ENCODE measurements at places on chromosomes 5 and 9. TPM values are rescaled to one million over a fixed set of nuclear protein-coding genes. Genes with fewer than 3 reads are reported as not detected.

DNA sequence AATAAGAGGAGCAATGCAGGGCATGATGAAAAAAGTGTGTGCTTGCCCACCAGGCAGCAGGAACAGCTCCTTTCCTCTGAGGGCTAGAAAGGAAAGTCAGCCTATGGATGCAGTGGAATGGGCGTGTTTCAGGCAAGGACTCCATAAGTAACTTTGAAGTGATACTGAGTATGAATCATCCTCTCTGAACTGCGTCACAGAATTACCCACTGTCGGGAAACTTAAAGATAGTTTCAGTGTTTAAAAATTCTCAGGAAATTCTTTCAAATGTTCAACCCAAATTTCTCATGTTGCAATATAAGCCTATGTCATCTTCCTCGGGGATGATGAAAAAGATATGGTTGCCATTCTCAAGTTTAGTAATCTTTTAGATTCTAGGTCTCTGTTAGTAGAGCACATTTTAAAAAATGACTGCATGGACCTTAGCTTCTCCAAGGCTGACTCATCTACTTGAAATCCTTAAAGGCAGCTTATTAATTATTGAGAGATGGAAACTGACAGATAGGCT lies 27.7 kb downstream of the PTCD2 start:
- no peaks in the 10 kb centered on the region for H3K4me1 ChIP-seq
- H3K27me3 ChIP-seq, result no peaks in the 10 kb centered on the region
- H3K4me3 ChIP-seq, result no peak overlapping the region
- H3K27ac ChIP-seq, result no peak overlapping the region

- peaks cover 54% of the 10 kb centered on the region for H3K36me3 ChIP-seq
- H3K4me3 ChIP-seq, result no peak overlapping the region
- no peak overlapping the region for H3K27ac ChIP-seq
- no peak for DNase-seq
- no peaks in the 10 kb centered on the region for H3K4me1 ChIP-seq
Measured at GRCh38 chr9:133099726-133100505, 21.1 kb downstream of the RALGDS start.

Gene SPINK7
- total RNA-seq, result not detected

GRCh38 chr5:10741661-10742060 lies 19.4 kb downstream of the DAP start:
- H3K36me3 ChIP-seq, result peaks cover 73% of the 10 kb centered on the region
- no peaks in the 10 kb centered on the region for H3K4me1 ChIP-seq
- H3K27ac ChIP-seq, result no peak overlapping the region
- no peaks in the 10 kb centered on the region for H3K27me3 ChIP-seq
- no peak overlapping the region for H3K4me3 ChIP-seq
- no peak for DNase-seq

- no peaks in the 10 kb centered on the region for H3K27me3 ChIP-seq
- H3K27ac ChIP-seq, result no peak overlapping the region
- H3K4me3 ChIP-seq, result no peak overlapping the region
- H3K36me3 ChIP-seq, result no peaks in the 10 kb centered on the region
- no peak for DNase-seq
Measured at GRCh38 chr9:106648799-106649198, 214.2 kb upstream of the ZNF462 start.

DNA sequence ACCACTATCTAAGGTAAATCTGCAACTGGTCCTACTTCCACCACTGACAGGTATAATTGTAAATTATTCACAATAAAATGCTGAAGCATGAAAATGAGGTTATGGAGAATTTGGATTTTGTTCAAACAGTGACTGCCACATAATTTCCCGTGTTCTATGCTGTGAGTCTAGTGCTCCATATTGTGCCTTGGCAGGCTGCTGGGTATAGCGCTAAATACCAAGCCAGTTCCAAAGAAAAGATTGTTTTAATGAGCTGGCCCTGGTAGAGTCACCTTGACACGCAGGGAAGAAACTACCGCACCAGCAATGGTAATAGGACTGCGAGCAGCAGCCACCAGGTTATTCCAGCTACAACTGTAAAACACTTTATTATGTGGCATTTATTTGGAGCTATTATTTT lies 30.4 kb downstream of the PSMB7 start:
- no peak overlapping the region for H3K4me3 ChIP-seq
- H3K27ac ChIP-seq, result no peak overlapping the region
- DNase-seq, result no peak
- H3K36me3 ChIP-seq, result no peaks in the 10 kb centered on the region
- H3K4me1 ChIP-seq, result no peaks in the 10 kb centered on the region

DNA sequence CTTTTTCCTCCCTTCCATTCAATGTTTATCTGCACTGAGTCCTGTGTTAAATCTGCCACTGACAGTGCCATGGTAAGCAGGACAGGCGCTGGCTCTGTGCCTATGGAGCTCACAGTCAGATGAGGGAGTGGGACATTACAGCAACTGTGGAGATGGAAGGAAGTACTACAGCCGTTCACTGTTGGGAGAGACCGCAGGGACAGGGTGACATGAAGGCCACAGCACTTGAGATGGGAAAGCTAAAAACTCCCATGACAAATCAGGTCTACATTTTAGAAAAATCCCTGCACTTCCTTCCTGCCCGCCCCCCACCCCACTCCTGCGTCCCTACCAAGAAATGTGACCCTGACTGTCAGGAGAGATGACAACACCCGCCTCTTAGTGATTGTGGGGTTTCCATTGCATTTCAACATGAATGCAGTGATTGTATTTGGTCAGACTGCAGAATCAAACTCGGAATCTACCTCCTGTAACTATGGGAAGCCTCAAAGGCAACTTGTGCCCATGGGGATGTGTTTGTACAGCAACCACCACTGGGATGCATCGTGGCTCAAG lies 56.4 kb downstream of the GTF3C4 start:
- no peak overlapping the region for H3K27ac ChIP-seq
- DNase-seq, result no peak
- no peak overlapping the region for H3K4me3 ChIP-seq
- H3K27me3 ChIP-seq, result no peaks in the 10 kb centered on the region
- H3K4me1 ChIP-seq, result no peaks in the 10 kb centered on the region

DNA sequence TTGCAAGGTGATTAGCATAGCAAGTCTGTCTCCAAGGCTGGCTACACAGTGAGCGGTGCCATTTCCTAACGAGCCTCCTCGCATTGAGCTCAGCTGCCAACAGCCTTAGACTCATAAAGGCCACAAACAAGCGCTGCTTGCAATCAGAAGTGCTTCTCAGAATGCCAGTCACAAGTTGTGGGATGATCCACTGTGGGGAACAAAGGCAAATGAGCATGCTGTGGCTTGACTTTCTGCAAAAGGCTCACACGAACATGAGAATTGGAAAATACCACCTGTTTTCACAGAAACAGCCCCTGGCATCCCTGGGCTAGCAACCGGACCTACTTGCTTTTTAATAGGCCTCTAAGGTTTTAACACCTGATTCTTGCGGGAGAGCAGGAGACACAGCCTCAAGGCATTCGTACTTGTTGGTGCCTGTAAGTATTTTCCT lies 215.5 kb downstream of the FANCC start:
- H3K4me3 ChIP-seq, result no peak overlapping the region
- peaks cover 36% of the 10 kb centered on the region for H3K36me3 ChIP-seq
- DNase-seq, result no peak

DNA sequence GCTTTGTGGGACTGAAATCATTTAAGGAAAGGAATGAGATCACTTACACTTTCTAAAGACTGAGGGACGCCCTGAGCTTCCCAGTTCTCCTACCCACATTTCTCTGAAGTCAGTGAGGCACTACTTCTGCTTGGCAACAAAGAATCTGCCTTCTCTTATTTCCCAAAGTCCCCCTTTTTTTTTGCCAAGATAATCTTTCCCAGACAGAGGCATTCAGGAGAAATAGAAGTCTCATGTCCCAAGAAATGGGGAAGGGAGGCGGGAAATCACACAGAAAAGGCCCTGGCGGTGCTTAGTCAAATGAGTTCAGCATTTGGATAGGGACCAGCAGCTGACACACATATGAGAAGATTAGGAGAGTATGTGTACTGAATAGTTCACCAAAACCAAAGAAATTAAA lies 159.7 kb downstream of the MUSK start:
- peak; percentile 75 for DNase-seq
- no peak overlapping the region for H3K4me3 ChIP-seq
- H3K27me3 ChIP-seq, result no peaks in the 10 kb centered on the region
- no peaks in the 10 kb centered on the region for H3K36me3 ChIP-seq

GRCh38 chr9:70220216-70220615 lies 38.6 kb upstream of the SMC5 start:
- no peak for DNase-seq
- H3K4me1 ChIP-seq, result no peaks in the 10 kb centered on the region
- no peak overlapping the region for H3K4me3 ChIP-seq
- H3K36me3 ChIP-seq, result peaks cover 48% of the 10 kb centered on the region
- no peak overlapping the region for H3K27ac ChIP-seq
- no peaks in the 10 kb centered on the region for H3K27me3 ChIP-seq

DNA sequence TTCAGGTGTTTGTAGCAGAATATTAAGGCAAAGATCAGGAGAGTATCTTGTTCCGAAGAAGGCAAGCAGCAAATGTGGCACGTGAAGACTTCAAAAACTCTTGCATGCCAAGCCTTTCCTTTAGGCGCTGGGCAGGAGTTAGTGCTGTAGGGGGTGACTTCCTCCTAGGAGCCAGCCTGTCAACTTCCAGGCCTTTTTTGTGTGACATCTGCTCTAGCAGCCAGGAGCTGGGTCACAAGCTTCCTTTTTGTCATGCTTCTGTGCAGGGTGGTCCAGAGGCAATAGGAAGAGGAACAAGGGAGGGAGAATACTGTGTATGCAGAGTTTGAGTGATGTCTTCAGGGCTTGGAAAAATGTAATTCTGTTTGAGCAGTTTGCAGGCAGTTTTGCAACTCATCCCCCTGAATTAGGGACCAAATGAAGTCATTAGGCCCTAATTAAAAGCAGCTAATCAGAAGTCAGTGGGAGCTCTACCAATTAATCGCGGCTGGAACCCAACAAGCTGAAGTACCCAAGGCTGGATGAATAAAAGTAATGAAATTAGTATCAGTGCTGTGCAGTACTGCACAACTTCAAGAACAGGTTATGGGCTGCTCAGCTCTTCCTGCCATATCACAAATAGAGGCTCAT lies 53.5 kb downstream of the TLR4 start:
- H3K27me3 ChIP-seq, result no peaks in the 10 kb centered on the region
- no peaks in the 10 kb centered on the region for H3K36me3 ChIP-seq
- H3K4me1 ChIP-seq, result no peaks in the 10 kb centered on the region
- H3K4me3 ChIP-seq, result no peak overlapping the region

Gene FOXD4L3
- total RNA-seq, result not detected

GRCh38 chr9:36802201-36802920 lies 229.7 kb downstream of the MELK start:
- H3K4me1 ChIP-seq, result peaks cover 12% of the 10 kb centered on the region
- H3K4me3 ChIP-seq, result no peak overlapping the region
- H3K36me3 ChIP-seq, result no peaks in the 10 kb centered on the region
- peak; percentile 12 for DNase-seq
- no peak overlapping the region for H3K27ac ChIP-seq

Data from tibial nerve (tissue), 4 donors.